NCI-H187 (cell line): ENCODE measurements at places on chromosomes 4 and X.

GRCh38 chrX:41009850-41010846 lies 75.1 kb upstream of the USP9X start:
- DNase-seq, result no peak

DNA sequence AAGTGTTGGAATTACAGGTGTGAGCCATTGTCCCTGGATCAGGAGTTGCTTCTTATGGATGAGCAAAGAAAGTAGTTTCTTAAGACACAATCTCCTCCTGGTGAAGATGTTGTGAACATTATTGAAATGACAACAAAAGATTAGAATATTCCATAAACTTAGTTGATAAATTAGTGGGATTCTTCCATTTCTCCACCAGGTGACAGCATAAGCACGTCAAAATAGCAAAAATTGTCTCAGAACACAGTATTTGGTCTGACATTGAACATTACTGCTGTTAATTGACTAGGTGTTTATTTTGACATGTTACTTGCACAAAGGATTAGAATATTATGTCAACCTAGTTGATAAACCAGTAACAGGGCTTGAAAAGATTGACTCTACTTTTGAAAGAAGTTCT lies 21.6 kb downstream of the CLDN34 start:
- no peak for DNase-seq

DNA sequence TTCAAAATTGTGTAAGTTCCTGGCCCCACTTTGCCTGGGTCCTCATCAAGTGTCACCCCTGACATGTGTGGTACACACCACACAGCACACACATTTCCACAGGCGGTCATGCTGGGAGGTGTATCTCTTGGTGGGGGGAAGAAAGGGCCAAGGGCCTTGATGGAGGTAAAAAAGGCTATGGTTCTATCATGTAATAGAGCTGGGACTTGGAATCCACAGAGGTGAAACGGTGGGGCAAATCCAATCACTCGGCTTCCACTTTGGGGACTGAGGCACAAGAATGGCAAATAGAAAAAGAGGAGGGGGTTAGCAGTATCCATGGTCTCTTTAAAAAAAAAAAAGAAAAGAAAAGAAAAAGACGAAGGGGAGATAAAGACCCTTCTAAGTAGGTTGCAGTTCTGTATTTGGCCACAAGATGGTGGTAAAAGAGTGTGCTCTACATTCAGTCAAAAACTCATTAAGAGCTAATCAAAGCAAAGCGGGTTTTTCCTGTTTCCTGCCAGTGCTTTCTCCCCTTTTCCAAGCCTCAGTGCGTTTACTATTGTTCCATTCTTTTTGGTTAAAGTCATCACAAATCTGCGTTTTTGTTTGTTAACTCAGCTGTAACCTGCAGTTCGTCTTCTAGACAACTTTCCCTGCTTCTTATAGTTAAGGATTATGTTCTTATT lies 37.0 kb upstream of the ATP6AP2 start:
- no peak for DNase-seq

- no peak for DNase-seq
Observed at GRCh38 chr4:111937368-111937767, 207.9 kb upstream of the FAM241A start.

DNA sequence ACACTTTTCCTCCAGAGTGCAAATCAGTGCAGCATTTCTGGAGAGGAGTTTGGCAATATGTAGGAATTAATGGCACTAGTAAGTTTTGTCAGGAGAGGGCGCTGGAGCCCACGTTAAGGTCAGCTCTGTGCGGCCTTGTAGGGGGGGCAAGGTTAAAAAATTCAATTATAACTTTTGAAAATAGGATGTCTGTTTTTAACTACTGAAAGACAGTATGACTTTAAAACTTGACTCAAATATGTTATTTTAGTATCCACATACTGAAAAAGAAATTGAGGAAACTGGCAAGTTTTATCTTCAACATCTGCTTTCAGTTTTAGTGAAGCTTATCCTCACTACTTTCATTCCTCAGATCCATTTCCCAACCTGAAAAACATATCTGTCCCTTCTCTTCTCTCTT lies 30.9 kb upstream of the HSD17B13 start:
- no peak for DNase-seq

GRCh38 chr4:97910005-97910404 lies 233.3 kb downstream of the STPG2 start:
- no peak for DNase-seq

DNA sequence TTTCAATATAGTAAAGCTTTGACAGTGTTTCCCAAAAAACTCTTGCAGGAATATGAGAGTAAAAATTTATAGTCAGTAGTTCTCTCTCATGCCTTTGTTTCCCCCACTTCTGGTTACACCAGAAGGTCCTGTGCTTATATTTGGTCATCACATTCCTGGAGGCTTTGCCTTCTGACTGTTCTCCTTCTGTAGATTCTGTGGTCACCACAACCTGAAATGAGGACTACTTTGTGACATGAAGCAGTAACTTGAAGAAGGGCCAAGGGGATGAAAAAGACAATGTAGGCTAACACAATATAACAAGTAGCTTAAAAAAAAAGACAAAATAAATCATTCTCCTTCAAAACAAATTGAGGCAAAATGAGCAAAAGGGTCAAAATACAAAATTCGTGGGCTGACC lies 366.2 kb upstream of the NR3C2 start:
- no peak for DNase-seq
